Vagina (tissue), 2 donors: ENCODE measurements at places on chromosomes 1 and 21.

GRCh38 chr1:30012455-30013440 lies 710.6 kb downstream of the MATN1 start:
- DNase-seq = no peak
- H3K36me3 ChIP-seq = no peaks in the 10 kb centered on the region
- H3K4me1 ChIP-seq = no peaks in the 10 kb centered on the region
- H3K4me3 ChIP-seq = no peak overlapping the region
- no peak overlapping the region for H3K27ac ChIP-seq

- no peaks in the 10 kb centered on the region for H3K27me3 ChIP-seq
- H3K27ac ChIP-seq = no peak overlapping the region
- no peaks in the 10 kb centered on the region for H3K4me1 ChIP-seq
- H3K4me3 ChIP-seq = no peak overlapping the region
- no peaks in the 10 kb centered on the region for H3K36me3 ChIP-seq
- no peak for DNase-seq
Measured at GRCh38 chr1:18266391-18266790, 158.8 kb downstream of the IGSF21 start.

- H3K4me1 ChIP-seq = peaks cover 64% of the 10 kb centered on the region
- H3K4me3 ChIP-seq = peak overlapping the region; percentile 2
- no peak overlapping the region for H3K27ac ChIP-seq
- no peaks in the 10 kb centered on the region for H3K36me3 ChIP-seq
- no peak for DNase-seq
Measured at GRCh38 chr1:50423670-50424000, 392 bp upstream of the DMRTA2 start.

- H3K27me3 ChIP-seq = no peaks in the 10 kb centered on the region
- peak; percentile 62 for DNase-seq
- H3K4me1 ChIP-seq = no peaks in the 10 kb centered on the region
- H3K27ac ChIP-seq = no peak overlapping the region
Measured at GRCh38 chr21:44555200-44555875, 3.3 kb downstream of the KRTAP10-3 start.

DNA sequence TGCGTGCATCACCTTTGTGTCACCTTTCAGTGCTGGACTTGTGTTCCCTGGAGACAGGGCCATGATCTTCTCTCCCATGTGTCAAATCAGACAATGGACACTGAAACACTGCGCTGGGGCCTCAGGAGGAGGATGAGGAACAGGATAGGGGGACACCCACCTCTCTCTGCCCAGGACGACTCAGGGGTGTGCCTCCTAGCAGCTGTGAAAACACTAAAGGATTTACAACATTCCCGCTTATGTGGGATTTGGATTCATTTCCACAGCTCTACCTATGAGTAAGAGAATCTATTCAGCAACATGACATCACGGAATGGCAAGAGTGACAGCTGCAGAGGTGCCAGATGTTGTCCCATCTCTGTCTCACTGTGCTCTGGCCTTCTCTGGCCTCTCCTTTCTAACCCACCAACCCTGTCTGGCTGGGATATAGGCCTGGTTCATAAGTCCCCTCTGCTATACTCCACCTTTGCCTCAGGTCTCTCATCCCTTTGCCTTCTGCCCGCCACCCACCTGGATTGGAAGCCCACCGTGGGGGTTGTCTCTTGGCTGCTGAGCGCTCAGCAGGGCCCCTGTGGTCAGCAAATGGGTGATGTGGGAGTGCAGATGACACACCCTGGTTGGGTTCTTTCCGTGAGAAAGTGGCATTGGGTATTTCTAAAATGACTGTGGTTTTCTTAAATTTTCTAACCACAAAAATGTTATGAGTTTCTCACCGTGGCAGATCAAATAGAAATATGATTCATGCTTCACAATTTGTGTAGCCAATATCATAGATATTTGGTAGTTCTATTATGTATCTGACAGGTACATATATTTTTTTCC lies 47.1 kb upstream of the TLR5 start:
- H3K4me3 ChIP-seq = no peak overlapping the region
- H3K4me1 ChIP-seq = no peaks in the 10 kb centered on the region
- no peak for DNase-seq
- no peaks in the 10 kb centered on the region for H3K27me3 ChIP-seq
- H3K27ac ChIP-seq = no peak overlapping the region
